ENCODE measurements at places on chromosomes 6 and 20.

- no peak for DNase-seq
Observed at GRCh38 chr6:26359765-26360164, 5.2 kb upstream of the BTN3A2 start.

- peak; percentile 74 for DNase-seq
Observed at GRCh38 chr20:3710703-3711483, 1.5 kb downstream of the SIGLEC1 start.

GRCh38 chr20:1775117-1775516 lies 117.5 kb upstream of the SIRPG start:
- DNase-seq: no peak

DNA sequence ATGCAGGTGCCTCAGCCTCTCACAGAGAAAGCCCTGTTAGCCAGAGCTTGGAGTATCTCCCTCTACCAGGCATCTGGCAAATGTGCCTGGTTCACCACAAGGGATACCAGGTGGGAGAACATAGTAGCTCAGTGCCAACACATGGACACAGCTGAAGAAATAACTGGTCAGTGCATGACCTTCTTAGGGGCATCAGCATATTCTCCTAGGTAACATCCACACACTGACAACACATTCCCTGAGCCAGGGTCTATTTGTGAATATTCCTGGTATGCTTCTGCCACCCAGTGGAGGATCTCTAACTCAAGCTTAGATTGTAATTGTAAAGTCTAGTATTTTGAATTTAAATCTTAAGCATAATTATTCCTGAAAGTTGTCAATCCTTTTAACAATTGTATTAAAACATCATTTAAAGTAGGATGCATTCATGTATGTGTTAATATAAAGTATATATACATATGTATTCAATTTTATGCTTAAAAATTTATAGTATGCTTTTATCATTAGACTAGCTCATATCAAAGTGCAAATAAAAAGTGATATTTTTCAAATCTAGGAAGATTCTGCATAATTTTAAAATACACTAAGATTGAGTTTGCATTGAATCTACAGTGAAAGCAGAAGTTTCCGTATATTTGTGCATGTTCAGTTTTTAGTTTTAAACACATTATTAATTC lies 45.3 kb upstream of the COL21A1 start:
- no peak for DNase-seq

DNA sequence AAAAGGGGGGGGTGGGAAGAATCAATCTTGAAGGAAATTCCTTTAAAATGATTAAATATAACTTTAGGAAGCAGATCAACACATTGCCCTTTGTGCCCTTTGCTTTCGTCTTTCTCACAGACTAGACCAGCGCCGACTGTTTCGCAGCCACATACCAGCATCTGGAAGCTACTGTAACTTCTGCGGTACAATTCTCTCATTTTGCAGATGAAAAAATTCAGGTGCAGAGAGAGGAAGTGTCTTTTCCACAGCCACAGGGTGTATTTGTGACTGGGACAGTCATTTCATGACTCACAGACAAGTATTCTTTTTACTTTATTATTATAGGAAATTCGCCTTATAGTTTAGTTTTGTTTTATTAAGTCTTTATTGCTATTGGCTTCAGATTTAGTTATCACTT lies 84.2 kb downstream of the UST start:
- no peak for DNase-seq

GRCh38 chr20:57392512-57393271 lies 1.5 kb downstream of the RBM38 start:
- DNase-seq: peak; percentile 62

- no peak for DNase-seq
Observed at GRCh38 chr6:150254770-150255169, 111.9 kb downstream of the PPP1R14C start.

- DNase-seq: no peak
Observed at GRCh38 chr6:39425346-39426072, 103.0 kb upstream of the KCNK16 start.

DNA sequence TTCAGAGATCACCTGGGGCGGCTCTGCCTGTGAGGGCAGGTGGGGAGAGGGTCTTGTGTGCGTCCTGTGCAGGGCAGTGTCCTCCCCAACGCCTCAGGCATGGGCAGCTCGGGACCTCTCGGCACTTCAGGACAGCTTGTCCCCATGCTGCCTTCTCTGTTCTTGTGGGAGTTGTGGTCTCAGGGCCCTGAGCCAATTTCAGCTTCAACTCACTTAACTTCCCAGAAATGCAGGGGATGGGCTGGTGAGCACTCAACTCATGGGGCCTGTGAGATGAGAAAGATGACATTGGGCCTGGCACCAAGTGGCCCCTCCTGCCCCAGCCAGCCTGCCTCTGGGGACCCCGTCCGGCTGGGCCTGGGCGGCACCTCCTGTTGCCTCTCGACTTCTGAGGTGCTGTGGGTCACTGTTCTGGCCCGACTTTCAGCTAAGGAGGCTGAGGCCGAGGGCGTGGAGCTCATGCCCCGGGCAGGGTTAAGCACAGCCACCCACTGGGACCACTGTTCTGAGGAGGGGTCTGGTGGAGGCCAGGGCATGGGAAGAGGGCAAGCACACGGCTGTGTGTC lies 6.7 kb downstream of the RGS19 start:
- no peak for DNase-seq

DNA sequence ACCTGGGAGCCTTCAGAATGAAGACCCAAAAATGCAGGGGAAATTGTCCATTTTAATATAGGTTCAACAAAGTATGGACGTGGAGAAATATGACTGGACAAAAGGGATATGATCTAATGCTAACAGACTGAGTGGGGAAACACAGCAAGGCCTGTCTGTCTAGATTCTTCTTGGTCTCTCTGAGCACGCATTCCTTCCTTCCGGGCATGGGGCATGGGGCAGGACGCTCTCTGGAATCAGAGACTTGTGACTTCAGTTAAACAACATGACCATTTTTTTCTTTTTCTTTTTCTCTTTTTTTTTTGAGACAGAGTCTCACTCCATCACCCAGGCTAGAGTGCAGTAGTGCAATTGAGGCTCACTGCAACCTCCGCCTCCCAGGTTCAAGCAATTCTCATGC lies 31.9 kb downstream of the ZBTB2 start:
- DNase-seq: no peak

DNA sequence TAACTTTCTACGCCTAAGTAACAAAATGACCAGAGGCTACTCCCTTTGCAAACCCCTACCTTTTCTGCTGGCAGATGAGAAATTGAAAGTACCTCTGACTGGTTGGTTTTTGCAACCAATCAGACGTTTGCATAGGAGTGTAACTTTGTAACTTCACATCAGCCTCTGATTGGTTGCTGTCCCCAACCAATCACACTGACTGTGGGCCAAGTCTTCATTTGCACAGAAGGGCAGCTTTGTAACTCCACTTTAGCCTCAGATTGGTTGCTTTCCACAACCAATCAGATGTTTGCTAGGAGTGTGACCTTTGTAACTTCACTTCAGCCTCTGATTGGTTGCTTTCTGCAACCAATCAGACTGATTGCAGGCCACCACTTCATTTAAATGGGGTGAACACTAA lies 89.1 kb downstream of the ME1 start:
- DNase-seq: no peak

- no peak for DNase-seq
Observed at GRCh38 chr20:32282461-32282860, 5.0 kb downstream of the KIF3B start.

DNA sequence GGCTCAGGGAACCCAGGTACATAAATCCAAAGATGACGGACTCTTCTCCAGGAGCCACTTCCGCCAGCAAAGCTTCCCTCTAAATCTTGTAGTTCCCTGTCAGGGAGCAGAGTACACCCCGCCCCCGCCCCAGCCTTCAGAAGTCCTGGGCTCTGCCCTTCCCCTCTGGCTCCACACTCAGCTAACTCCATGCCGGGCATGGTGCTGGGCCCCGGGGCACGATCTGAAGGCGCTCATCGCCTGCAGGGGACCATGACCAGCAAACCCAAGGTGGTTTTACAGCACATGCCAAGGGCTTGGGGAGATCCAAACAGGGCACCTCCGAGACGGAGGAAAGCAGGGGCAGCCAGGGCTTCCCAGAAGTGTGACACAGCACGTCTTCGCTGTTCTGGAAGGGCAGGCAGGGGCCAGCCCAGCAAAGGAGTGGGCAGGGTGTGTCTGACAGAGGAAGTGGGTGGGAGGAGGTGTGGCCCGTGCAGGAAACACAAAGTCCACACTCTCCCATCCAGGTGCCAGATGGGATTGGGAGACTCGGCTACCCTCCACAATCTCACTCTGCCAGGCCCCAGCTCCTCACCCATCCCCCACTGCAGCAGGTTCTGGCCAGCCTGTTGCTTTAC lies 41.6 kb upstream of the SLC22A2 start:
- no peak for DNase-seq

- no peak for DNase-seq
Observed at GRCh38 chr6:44133981-44134711, 6.8 kb downstream of the TMEM63B start.

DNA sequence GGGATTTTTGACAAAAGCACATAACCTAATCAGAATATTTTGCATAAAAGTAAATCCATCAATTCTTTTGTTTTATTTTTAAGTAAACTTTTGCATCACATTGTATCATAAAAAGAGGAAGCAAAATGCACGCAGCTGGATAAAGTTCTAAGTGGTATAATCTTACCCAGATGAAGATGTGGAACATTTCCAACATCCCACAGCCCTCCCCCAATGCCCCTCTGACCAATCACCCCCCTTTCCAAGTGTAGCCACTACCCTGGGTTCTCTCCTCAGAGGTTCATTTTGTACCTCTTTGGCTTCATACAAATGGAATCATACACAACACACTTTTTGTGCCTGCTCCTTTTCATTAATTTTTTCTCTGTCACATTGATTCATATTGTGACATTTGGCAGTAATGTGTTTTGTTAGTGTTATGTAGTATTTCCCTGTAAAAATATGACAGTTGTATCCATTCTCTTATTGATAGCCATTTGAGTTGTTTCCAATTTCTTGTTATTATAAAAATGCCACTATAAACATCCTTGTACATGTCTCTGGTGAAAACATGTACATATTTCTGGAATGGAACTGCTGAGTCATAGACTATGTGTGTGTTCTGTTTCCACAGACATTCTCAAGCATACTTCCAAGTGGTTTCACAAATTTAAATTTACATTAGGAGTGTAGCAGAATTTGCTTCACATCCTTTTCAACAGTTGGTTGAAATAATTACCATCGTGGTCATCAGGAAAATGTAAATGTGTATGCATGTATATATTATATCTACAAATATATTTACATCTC lies 92.9 kb upstream of the SYNDIG1 start:
- no peak for DNase-seq

DNA sequence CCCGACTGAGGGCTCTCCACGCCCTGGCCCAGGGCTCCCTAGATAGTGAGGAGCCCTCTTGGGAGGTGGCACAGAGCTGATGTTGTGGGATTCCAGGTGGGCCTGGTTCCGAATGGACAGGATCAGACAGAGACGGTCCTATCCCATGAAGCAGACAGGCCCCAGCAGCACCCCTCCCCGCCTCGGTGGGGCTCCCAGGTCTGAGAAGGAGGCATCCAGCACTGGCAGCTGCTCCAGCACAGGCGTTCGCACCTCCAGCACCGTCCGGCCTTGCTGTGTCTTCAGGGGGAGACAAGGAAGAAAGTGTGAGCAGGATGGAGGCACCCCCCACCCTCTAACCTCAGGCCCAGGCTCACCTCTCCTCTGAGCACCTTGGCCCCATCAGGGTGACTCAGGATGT lies 28.7 kb downstream of the COL11A2 start:
- DNase-seq: no peak

GRCh38 chr6:19836799-19837510 lies at the start of gene ID4:
TSS of gene ID4 (plus strand) at chr6:19837370. CDS start at chr6:19837755, 385 bp downstream.
- DNase-seq: no peak

GRCh38 chr6:41373919-41374617 lies 38.7 kb downstream of the NCR2 start:
- no peak for DNase-seq

DNA sequence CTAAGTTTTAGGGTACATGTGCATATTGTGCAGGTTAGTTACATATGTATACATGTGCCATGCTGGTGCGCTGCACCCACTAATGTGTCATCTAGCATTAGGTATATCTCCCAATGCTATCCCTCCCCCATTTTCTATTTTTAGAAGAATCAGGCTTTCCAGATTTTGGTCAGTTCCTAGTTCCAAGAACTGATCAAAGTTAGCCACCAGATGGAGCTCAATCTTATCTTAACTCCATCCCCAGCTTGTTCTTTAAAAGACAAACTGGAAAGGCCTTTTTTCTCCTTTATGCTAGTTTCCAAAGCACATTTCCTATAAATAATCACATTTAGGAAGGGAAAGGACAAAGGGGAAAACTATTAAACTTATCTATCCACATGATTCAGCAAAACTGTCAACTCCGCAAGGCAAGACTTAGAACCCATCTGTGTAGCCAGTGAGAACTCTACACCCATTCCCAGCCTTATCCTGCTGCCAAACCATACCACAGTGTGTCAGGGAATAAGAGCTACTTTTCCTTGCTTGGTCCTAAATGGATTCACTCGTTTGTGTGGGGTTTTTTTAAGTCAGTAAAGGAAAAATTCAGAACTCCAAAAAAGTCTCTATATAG lies 22.8 kb upstream of the KHDC1 start:
- no peak for DNase-seq

DNA sequence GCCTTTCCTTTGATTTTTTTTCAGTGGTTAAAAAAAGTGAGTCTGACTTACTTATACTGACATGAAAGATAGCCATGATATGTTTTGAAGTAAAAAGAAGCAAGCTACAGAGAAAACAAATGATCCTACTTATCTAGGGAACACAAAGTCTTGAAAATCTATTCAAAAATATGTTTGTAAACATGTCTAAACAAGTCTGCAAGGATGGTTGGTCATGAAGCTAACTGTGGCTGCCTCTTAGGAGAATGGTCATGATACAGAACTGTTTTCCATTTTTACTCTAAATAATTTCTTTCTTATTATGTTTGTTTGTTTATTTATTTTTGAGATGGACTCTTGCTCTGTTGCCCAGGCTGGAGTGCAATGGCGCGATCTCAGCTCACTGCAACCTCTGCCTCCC lies 21.5 kb downstream of the FERMT1 start:
- DNase-seq: no peak

GRCh38 chr6:41488433-41489119 lies 57.6 kb upstream of the FOXP4 start:
- DNase-seq: no peak

- DNase-seq: no peak
Observed at GRCh38 chr6:159193923-159194322, 24.7 kb downstream of the FNDC1 start.
